Lung microvascular endothelial cell (primary cell): ENCODE measurements at places on chromosomes 3 and 15.

GRCh38 chr3:143775459-143775858, 72.8 kb downstream of the SLC9A9 start:
- peak; percentile 62 for DNase-seq

GRCh38 chr3:185959609-185960521, 22.1 kb upstream of the TRA2B start:
- DNase-seq: peak; percentile 76

DNA sequence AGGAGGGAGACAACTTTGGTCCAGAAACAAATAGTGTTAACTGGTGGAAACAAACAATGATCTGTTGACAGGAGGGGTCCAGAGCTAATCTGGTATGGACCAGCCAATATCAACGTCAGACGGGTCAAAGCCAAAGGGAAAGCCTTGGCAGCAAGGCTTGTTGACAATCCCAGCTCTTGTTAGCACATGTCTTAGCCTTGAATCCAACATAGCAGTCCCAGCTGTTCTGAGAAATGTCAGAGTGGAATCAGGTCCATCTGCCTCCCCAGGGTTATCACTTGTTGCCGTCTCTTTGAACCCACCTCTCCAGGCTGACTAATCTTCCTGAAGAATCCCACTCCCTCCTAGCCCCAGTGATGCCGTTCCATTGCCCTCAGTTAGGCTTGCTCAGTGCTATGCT, 404.6 kb upstream of the MCTP2 start:
- no peak for DNase-seq

GRCh38 chr15:34233614-34234013, 8.8 kb downstream of the EMC4 start:
- no peak for DNase-seq

DNA sequence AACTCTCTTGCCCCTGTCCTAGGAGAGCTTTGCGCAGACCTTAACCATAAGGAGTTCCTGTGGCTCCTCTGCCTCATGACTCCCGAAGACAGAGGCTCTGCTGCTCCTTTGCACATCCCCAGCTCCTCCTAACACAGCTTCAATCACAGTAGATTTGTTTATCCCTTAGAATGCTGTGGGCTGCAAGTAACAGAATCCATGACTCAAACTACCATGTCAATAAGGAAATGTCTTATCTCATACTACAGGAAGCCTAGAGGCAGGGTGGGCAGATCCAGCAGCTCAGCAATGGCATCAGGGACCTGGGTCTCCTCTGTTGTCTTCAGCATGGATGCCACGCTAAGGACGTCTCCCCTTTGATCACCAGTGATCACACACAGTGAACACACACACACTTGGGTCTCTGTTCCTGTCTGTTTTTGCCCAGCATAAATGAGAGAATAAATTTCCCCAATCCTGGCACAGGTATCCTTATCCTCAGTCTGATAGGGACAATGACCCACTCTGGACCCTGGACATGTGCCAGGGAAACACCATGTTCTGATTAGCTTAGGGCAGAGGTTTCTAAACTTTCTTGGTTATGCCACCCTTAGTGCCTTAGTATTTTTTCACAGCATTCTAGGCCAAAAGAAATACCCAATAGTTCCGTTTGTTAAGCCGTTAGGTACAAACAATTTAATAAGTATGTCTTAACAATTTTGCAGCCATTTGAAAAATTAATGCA, 46.1 kb upstream of the MRPS22 start:
- DNase-seq: no peak

DNA sequence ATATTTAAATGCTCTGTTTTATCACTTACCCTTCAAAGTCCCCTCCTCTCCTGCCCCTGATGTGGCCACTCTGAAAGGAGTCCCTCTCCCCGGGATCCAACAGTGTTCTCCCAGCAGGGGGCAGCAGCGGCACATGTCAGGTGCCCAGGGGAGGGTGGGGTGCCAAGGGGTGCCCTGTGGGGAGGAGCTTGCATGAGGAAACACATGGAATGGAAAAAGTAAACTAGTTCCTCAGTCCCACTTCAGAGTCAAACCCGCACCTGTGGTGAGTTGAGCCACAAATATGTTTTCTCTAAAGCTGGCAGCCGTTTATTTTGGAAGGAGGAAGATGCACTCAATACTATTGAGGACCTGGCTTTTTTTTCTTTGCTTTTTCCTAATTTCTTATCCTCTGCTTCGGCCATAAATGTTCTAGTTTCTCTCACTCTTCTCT, 30.1 kb upstream of the NRROS start:
- DNase-seq: peak; percentile 90

- DNase-seq: peak; percentile 1
Observed at GRCh38 chr15:41161736-41162135, 45.7 kb upstream of the INO80 start.

DNA sequence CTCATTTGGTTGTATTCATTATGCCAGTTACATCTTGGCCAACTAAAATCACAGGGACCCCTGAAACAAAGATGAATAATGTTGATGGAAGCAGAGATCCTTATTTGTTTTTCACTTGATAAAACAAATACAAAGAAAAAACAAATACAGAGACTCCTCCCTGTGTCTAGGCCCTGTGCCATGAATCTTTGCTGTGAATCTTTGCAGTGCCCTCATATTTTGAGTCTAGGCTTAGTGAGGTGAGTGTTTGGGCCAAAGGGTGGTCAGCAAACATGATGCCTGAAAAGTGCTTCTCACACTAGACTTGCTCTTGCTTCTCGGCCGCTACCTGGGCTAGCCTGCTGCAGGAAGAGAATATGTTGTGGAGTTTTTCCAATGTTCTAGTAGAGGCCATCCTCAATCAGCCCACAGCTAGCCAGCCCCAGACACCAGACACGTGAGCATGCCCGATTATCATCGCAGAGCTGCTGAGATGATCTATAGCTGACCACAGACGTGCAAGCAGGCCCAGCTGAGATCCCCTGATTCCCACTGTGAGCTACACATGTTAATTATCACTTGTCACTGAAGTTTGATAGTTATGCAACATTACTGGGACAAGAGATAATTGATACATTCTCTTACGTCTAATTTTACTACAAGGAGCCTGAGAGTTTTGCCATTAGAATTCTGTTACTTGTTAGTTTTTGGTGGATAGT, 191.4 kb downstream of the THRB start:
- no peak for DNase-seq

GRCh38 chr3:135905058-135905724, 60.3 kb upstream of the PPP2R3A start:
- DNase-seq: peak; percentile 9

GRCh38 chr3:14222457-14222856, 43.8 kb downstream of the LSM3 start:
- no peak for DNase-seq

DNA sequence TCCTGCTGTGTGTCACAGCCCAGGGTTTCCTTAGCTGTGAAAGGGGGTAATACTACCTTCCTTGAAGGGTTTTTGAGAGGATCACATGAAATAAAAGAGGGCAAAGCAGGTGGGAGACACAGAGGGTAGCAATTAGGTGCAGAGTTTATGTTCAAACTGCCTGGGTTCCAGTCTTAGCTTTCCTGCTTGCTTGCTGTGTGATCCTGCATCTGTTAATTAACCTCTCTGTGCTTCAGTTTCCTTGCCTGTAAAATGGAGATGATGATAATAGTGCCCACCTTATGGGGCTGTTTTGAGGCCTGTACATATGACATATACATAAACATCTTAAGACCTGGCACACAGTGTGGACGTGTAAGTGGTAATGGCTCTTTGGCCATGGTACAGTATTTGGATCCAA, 35.0 kb downstream of the SPSB4 start:
- DNase-seq: no peak

DNA sequence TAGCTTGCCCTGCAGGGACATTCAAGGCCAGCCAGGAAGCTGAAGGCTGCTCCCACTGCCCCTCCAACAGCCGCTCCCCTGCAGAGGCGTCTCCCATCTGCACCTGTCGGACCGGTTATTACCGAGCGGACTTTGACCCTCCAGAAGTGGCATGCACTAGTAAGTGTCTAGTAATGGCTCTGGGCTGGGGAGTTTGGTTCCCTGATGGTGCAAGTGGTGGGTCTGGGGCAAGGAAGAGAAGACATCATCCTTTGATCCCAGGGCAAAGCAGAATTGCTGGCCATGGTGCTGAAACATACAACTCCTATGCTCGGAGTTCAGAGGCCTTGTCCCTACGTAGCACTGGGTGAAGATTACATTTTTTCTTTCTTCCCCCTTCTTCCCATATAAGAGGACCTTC, 311.4 kb downstream of the EPHB1 start:
- DNase-seq: peak; percentile 2

DNA sequence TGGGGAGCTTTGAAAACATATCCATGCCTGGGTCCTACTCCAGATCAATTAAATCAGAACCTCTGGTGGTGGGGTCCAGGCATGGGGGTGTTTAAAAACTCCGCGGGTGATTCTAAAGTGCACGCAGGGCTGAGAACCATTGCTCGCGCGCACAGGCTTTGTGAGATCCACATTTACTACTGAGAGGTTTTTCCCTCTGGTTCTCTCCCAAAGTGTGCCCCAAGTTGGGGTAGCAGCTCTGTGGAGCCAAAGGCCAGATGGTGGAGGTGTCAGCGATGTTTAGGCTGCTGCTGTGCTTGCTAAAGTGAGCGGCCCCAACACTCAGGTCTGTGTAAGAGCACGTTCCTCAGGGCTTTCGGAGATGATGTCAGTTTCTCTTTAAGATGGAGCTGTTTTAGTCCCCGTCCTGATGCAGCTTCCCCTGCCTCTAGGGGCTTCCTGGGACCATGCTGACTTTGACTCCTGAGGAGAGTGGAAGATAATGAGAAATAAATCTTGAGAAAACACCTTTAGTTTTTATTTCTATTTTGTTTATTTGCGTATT, 13.4 kb upstream of the MAGEF1 start:
- no peak for DNase-seq

GRCh38 chr15:87633525-87633924, 623.0 kb downstream of the NTRK3 start:
- DNase-seq: no peak

- no peak for DNase-seq
Observed at GRCh38 chr3:11186318-11186692, 32.0 kb downstream of the HRH1 start.

- DNase-seq: no peak
Observed at GRCh38 chr3:120554812-120555606, 41.1 kb upstream of the NDUFB4 start.

DNA sequence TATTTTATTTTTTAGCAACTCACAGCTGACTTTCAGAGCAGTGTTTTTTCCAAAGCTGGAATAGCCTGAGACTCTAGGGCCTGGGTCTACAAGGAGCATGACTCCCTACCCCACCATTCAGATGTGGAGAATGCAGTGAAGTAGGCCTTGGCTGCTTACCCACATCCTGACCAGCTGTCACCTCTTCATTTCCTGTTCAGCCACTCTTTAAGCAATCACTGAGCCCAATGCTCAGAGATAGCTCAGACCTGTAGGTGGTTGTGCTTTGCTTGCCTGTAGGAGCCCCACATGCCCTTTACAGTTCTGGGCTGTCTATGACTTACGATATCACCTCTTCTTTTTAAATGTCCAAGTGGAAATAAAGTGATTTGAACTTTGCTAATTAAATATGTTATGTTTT, 148.1 kb downstream of the NEK11 start:
- no peak for DNase-seq

DNA sequence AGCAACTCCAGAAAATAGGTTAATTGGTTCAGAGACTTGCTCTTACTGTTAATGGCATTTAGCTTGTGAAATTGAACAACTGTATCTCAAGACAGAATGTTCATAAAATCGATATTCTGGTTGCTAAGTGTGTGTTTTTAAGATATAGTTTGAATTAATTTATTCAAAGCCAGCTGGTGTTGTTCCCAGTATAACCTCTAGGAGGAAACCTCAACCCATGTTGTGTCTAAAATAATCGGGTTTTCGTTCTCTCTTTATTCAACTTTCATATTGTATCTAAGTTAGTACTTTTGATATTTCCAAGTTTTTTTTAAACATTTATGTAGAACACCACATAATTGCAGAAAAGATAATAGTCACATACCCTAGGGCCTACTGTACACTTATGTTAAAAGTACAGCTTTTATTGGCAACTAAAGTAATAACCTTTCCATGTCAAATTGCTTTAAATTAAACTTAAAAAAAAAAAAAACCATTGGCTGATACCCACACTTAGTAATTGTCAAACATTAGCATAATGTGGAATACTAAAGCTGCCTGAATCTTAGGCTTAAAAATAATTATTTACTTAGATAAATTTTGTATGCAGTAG, 90.9 kb downstream of the SAMMSON start:
- DNase-seq: peak; percentile 21

DNA sequence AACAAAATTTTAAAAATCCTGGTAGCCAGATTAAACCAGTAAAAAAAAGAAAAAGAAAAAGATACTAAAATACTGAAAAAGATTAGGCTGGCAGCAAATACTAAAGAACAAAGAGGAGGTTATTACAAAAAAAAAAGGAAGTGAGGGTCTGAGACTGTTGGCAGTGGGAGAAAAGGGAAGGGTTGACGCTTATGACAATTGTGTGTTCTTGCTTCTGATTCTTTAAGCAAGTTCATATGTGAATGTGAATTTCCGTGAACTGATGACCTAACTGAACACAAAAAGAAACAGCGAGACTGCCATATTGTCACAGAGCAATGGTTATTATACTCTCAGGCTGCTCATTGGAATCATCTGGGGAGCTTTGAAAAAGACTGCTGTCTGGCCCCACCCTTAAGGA, 56.5 kb downstream of the ATP13A4 start:
- no peak for DNase-seq

GRCh38 chr3:66722675-66723074, 221.9 kb upstream of the LRIG1 start:
- peak; percentile 9 for DNase-seq

- no peak for DNase-seq
Observed at GRCh38 chr15:63860155-63860554, 26.4 kb upstream of the HERC1 start.

DNA sequence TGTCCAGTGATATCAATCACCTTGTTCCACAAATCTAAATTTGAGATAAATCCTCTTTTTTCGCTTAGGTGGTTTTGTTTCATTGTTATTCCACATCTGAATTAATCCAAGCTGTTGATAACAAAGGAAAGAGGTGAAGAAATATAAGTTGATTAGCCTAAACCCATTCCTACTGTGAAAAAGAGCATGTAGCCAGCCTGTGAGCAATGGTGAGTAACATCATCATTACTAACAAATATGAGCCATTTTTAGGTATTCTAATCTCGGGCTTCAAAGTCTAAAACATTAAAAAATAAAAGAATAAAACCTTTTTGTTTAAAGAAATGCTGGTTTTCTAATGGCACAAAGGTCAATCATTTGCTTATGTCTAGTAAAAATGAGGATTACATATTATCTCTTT, 52.1 kb upstream of the P3H2 start:
- DNase-seq: no peak

- DNase-seq: no peak
Observed at GRCh38 chr3:127717357-127718244, 44.8 kb downstream of the ABTB1 start.

GRCh38 chr3:171135549-171135948, 109.0 kb upstream of the SLC2A2 start:
- DNase-seq: no peak
